ENCODE measurements at places on chromosomes 3 and 15.

DNA sequence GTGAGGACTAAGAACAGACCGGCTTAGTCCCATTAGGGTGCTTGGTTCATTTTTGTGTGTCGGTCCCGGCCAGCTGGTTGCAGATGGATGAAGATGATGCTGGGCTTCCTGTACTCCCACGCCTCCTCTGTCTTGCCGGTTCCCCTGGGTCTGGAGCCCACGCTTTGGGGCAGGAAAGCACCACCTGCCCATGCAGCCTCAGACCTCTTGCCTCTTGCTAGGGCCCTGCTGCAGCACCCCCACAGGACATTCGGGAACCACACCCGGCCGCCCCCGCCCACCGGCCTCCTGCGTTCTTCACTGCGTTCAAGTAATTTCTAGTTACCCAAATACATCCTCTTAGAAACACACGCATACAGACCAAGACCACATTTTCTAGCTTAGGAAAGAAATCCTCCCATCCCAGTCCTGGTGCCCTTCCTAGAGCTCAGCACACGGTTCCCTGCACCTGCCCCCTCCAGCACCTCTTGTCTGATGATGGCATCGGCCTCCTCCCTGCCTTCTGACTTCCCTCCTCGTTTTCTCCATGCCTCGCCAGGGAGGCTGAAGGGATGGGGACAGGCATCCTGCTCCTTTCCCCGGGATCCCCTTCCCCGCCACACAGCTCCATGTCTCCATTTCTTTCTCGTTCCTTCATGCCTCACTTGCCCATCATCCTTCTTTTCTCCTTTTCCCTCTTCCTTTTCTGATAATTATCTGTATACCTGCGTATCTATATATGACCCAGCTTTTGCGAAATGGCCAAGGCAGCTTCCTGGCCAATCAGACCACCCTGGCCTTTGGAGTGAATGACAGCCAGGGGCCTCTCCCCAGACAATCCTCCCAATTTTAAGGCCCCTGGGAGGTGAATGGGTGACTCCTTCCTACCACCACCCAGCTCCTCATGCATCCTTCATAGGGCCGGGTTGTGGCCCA, 30.9 kb downstream of the FAM3D start:
- DNase-seq: no peak

DNA sequence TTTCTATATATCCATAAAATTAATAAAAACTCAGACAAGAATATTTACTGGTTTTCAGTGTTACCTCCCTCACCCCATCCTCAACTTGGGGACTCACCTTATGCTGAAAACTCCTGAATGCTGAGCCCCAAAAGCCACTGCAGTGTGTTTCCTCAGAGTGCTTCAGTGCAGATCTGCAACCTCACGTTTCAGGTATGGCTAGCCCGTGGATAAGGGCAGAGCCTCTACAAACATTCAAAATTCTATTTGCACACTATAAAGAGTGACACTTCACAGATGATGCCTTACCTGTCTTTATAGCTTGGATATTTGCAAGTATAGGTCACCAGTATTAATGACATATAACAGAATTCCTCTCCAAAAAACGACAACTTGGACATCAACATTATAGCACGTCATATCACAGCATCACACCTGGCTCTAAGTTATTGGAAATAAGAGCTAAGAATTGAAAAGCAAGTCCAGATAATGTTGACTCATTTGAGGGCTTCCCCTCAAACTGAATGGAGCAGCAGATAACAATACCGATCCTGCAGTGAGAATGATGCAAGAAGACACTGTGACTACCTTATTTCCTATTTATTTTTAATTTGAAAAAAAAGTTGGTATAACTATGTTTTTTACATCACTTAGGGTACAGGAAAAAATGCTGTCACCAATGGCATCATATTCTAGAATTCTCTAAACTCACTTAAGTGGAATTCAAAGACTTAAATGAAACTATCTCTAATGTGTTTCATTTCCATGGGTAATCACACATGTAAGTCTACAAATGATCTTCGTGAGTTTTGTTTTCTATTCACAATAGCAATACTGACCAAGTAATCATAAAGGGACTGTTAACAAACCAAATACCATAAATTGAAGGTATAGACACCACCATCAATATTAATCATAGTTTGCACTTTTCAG, 40.7 kb upstream of the RSL24D1 start:
- DNase-seq: no peak

DNA sequence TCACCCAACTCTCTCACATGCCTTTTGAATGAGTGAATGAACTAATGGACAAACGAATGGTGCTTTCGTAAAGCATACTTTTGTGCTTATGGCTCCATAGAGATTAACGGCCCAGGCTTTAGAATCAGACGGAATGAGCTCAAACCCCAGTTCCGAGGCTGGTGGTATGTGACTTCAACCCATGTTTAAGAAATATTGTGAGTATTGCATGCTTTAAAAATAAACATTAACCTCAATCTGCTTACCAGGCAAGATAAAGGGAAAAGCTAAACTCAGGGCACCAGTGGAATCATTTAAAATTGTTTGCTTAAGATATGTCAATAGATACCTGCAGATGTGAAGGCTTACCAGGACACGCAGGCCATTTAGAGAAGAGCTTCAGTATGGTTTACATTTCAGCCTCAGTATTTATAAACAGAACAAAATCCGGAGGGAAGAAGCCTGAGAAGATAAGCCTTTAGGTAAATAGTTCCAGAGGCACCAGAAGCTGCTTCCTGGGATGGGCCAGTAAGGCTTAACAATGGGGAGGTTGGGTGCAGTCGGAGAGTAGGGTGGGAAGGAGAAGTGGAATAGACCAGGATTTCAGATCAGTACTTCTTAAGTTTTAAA, 186.4 kb downstream of the ADAMTS9 start:
- no peak for DNase-seq

DNA sequence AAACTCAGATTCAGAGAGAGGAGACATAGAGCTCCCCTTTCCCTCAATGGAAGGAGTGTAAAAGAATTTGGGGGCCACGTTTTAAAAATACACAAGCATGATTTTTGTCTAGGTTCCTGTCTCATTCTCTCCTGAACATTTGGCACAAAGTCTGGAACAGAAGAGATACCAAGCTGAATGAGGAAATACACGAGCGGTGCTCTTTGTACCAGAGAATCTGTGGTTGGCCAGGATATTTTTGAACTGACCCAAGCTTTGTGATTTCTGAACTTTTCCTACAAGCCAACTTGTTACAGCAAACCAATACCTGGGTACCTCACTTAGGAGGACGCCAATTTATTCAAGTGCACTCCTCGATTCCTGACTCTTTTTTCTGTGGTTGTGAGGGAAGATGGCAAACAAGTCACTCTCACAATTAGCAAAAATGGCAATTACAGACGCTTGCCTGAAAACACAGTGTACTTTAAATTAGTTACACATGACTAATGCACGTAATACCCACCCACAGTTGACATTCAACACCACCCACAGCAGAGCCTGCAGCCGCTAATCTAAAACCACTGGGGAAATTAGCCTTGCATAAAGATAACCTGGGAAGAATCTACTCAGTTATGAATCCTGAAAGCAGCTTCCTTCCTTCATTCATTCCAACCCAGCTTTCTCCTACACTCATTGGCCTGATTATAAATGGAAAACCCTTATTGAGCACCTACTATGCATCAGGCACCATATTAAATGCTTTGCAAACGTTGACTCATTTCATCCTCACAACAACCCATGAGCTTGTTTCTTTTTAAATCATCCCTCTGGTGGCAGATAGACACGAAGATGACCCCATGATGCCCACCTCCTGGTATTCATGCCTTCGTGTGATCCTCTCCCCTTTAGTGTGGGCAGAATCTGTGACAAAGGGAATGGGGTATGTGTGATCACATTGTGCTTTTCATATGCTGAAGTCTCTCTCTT, 293.5 kb downstream of the KBTBD8 start:
- no peak for DNase-seq

- no peak for DNase-seq
Observed at GRCh38 chr3:55537129-55537528, 50.0 kb upstream of the WNT5A start.

- no peak for DNase-seq
Observed at GRCh38 chr3:49255718-49256511, 21.1 kb downstream of the C3orf62 start.

DNA sequence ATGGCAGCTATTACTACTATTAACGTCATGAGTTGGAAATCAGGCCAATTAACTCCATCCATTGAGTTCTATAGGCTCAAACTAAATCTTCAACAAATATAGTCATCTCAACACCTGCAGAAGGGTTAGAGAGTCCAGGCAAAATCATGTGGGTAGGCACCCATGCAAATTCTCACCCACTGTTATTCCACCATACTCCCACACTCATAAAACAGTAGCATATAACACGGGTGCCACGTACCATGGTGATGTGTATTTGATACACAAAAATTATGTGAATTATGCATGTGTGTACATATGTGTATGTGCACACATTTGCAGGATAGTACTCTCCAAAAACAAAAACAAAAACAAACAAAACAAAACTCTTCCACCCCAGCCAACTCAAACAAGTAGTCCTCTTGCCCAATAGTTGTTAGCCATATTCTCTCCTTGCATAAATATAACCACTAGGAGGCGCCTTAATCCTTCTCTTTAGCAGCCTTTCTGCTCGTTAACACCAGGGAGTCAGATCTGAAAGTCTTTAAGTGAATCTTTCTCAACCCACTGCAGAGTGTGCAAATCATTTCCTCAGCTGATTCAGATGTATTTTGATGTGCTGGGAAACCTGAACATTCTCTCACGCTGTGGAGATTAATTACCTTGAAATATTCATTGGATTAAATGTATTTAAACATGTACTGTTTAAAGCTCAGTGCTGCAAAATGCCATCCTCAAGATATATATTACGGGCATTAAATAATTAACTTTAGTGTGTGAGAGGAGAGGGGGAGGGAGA, 38.0 kb upstream of the COPB2 start:
- DNase-seq: peak; percentile 89

GRCh38 chr3:119945291-119945690, 149.0 kb downstream of the GSK3B start:
- no peak for DNase-seq

GRCh38 chr3:39907981-39908380, 98.6 kb downstream of the MYRIP start:
- DNase-seq: no peak

DNA sequence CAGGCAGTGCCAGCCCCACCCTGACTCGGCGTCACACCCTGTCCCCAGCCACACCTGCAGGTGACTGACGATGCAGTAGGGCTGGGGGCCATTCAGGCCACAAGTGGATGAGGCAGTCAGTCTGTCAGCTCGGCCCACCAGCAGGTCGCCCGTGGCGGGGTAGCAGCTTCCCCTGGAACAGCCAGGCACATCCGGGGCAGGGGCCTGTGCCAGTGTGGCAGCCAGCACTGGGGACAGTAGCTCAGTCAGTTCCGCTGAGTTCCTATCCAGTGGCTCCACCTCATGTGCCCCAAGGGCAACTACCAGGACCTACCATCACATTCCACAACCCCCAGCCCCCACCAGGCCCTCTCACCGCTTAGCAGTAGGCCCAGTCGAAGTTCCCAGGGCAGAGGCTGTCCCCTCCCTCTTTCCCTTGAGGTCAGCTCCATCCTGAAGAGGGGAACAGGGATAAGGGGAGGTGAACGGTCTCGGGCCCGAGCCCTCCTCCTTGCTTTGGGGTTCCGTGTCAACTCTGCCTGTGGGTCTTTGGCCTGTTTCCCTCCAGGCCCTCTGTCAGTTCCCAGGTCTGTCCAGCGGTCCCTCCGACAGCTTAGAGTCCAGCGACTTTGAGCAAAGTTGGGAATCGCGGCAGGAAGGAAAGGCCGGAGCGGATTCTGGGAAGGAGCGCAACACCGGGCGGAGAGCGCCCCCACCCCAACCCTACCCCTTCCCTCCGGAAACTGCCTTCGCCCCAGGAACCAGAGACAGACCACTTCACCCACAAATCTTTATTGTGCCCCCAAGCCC, at the start of gene LAMB2:
LAMB2 (minus strand) TSS at position 614 of the 789 bp plus-strand sequence; CDS start at position 431, 183 bp downstream.
- DNase-seq: peak; percentile 89

DNA sequence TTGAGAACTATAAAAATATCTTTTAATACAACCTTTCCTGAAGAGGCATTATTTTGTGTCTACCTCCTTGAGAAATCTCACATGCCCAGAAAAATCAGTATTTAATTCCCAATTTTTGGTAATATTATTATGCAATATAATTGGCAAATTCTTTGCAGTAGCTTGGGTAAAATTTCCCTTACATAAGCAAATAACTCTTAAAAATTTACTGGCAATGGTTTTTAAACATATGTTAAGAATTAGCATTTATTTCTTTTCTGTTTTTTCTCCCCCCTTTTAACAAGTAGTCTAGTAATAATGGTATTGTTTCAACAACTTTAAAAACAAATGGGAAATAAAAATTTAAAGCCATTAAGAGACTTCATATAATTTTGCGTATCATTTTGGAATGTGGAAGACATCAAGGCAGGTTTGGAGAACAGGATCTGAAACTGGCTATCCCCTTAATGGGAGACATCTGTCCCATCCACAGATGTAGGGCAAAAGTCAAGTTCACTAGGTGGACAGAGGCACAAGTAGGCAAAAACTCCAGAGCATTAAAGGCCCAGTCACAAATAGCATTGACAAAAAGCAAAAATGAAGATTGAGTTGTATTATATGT, 89.6 kb upstream of the AADACL2 start:
- no peak for DNase-seq

- DNase-seq: no peak
Observed at GRCh38 chr3:101194392-101194791, 126.0 kb downstream of the IMPG2 start.

GRCh38 chr15:58880320-58880719, 53.2 kb downstream of the SLTM start:
- DNase-seq: no peak

GRCh38 chr15:91516866-91517265, 336.6 kb upstream of the SLCO3A1 start:
- no peak for DNase-seq

GRCh38 chr3:110814170-110815007, 257.2 kb upstream of the NECTIN3 start:
- DNase-seq: no peak

GRCh38 chr3:185397676-185398075, 34.7 kb downstream of the MAP3K13 start:
- DNase-seq: no peak

GRCh38 chr3:184155644-184156521, 706 bp downstream of the DVL3 start:
- no peak for DNase-seq

DNA sequence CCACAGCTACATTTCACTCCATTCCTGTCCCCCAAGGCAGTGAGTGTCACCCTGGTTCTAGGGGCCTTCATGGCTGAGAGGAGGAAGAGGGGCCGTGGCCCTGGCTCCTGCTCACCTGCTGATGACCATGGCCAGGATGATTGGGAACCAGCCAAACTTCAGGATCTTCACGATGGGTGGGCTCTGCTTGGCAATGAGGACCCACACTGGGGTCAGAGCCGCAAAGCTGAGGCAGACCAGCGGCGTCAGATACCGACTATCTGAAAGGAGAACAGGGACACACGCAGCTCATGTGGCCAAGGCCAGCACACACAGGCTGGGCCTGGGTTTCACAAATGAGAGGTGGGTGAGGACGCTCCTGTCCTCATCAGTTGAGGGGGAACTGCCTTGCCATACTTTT, 47.6 kb downstream of the ROPN1B start:
- no peak for DNase-seq

DNA sequence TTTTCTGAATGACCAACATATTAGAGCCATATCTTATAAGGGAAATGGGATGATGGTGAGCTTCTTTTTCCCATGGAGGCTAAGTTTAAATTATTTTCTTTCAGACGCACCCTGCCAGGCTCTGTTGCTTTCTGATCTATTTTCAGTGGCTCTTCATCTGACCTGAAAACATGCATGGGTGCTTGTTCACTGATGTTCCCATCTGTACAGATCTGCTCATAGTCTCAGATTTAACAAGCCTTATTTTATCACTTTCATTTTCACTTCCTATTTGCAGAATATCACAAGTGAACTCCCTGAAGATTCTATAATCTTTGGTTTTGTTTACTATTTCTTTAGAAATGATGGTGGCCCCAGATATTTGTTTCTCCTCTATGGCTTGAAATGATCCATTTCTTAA, 31.1 kb upstream of the SUCLG2 start:
- DNase-seq: no peak

All from tongue (tissue), 3 donors.